Peyer's patch (tissue), 4 donors: ENCODE measurements at places on chromosomes 1 and 21.

DNA sequence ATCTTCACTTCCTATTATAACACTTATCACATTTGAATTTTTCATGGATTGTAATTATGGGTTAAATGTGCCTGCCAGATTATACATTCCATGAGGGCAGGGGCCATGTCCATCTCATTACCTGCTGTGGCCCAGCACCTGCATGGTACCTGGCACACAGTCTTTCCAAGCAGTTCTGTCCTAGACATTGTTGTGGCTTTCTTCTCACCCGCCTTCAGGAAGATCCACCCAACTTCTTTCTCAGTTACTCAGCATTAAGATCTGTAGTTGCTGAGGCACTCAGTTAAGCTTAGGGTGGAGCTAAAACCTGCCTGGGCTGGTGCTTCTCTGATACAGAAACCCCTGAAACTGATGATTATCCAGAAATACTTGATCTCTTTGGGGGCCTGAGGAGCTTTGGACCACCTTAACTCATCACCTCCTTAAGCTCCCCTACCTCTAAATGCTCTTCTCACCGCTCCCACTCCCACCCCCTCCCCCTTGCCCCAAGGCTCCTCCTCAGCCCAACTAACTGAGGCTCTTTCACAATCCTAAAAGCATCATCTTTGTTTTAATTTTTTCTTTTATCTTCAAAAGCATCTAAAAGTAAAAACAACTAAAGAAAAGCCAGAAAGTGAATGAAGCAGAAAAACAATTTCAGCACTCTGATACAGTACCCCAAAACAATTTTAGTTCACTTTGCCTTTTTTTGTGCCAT, 190.6 kb downstream of the FGGY start:
- DNase-seq = no peak

DNA sequence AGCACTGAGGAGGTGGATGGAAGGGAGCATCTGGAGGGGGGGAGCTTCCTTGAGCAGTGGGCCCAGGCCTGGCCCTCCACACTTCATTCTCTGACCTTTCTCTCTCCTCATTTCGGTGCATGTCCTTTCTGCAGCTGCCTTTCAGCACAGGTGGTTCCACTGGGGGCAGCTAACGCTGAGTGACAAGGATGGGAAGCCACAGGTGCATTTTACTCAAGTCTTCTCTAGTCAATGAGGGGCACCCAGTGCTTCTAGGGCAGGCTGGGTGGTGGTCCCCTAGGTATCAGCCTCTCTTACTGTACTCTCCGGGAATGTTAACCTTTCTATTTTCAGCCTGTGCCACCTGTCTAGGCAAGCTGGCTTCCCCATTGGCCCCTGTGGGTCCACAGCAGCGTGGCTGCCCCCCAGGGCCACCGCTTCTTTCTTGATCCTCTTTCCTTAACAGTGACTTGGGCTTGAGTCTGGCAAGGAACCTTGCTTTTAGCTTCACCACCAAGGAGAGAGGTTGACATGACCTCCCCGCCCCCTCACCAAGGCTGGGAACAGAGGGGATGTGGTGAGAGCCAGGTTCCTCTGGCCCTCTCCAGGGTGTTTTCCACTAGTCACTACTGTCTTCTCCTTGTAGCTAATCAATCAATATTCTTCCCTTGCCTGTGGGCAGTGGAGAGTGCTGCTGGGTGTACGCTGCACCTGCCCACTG, 43.2 kb downstream of the YARS1 start:
- DNase-seq = no peak

DNA sequence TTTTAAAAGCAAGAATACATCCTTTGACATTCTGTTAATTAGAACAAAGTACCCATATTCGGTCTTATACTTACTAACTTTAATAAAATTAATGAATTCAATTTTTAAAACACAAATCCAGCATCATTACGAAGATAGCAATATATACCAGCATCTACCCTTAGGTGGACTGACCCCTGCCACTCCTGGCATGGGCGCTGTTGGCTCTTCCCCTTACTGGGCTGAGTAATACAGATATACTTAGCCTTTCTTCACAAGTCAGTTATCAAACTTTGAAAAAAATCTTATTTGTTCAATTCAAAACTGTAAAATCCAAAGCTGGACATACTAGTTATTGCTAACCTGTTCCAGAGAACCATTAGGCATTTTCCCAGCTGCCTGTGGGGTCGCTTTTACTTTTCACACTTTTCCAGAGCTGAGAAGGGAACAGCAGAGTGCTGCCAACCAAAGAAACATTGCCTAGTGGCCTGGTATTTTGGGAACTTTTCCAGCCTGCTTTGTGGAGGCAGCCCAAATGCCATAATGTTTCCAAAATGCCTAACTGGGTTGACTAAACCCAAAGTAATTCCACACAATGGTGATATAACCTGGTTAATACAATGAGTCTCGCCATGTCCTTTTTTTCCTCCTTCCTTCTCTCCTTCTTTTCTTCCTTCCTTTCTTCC, 424.7 kb upstream of the ADGRL2 start:
- DNase-seq = no peak

DNA sequence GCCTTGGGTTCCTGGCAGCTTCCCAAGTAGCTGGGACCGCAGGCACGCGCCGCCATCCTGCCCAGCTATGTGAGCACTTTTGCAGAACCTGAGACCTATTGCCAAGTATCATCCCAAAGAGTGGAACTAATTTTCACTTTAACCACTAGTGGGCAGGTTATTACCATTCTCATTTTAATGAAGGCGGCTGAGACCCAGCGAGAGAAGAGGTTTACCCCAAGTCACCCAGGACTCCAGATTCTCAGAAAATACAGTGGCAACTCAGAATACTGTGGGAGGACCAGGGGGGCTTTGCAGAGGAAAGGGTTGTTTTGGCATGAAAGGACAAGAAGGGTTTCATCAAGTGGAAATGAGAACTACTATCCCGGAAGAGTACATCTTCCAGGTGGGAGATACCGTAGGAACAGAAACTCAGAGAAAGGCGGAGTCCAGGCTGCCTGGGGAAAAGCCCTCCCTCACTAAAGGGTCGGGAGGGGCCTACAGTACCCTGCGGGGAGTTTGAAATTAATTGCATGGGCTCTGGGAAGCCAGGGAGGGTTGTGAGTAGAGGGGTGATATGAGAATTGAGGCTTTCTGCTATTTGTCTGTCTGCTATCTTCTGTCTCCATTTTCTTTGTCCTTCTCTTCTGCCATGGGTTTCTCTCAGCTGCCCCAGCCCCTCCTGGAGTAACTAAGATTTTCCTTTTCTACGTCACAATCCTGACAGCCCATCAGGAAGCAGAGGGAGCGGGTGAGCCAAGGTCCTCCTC, 7.2 kb upstream of the SEMA4A start:
- DNase-seq = peak; percentile 67

DNA sequence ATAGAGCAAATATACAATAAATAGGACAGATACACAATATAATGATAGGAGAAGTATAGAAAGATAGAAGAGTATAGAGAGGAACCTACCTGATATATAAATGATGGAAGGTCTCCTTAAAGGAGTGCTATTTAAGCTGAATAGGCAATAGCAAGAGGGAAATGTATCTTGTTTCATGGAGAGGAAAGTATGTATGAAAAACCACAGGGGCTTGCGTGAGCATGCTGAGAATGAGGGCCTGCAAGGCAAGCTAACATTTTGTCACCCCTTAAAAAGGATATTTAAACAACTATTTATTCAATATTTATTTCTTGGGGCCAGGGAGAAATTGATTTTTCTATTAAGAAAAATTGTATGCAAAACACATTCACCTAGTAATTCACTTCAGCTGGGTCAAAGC, 150.9 kb upstream of the ZRANB2 start:
- no peak for DNase-seq

DNA sequence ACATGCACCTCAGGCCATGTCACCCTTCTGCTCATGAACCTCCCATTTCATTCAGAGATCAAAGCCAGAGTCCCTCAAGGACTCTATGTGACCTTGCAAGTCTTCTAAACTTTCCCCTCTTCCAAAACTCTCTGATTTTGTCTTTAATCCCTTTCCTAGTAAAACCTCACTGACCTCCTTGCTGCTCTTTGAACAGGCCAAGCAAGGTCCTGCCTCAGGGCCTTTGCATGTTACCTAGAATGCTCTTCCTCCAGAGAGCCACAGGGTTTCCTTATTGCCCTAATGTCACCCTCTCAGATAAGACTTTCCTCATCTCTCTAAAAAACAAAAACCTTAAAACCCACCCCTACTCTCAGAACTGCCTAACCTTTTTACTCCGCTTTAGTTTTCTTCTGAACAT, 26.6 kb downstream of the IL23R start:
- DNase-seq = no peak
